Activated naive CD8-positive, alpha-beta T cell treated with anti-CD3 and anti-CD28 coated beads, Interleukin-2, amount 50 U/mL, for 16 hours (primary cell): ENCODE measurements at places on chromosomes 4 and X.

DNA sequence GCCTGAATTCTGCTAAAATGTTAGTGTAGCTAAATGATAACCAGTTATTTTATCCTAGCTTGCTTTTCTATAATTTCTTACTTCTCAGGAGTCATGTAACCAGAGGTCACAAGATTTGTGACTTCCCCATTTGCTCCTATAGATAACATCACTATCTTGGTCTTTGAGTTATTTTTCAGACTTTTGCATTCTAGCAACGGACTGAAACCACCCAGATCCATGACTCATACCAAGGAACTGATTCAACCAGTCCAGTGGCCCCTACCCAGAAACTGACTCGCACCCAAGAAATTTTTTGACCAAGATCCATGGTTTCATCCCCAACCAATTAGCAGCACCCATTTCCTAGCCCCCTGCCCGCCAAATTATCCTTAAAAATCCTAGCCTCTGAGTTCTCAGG lies 50.0 kb downstream of the IQCM start:
- DNase-seq: no peak

- no peak for DNase-seq
Observed at GRCh38 chr4:23999714-24000469, 110.0 kb upstream of the PPARGC1A start.

DNA sequence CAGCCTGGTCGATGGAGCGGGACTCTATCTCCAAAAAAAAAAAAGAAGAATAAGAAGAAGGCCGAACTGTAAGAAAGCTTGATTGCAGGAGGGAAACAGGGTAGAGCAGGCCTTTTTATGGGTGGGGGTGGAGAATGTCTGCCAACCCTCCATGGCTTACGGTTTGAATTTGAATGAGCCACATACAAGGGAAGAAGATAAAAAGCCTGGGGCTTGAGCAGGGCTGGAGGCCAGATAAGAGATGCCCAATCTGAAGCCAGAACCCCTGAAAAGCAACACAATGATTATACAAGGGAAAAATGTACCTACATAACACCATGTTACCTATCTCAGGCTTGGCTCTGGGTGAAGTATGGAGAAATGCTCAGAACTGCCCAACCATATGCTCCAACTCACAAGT lies 57.3 kb upstream of the TRIM2 start:
- no peak for DNase-seq

DNA sequence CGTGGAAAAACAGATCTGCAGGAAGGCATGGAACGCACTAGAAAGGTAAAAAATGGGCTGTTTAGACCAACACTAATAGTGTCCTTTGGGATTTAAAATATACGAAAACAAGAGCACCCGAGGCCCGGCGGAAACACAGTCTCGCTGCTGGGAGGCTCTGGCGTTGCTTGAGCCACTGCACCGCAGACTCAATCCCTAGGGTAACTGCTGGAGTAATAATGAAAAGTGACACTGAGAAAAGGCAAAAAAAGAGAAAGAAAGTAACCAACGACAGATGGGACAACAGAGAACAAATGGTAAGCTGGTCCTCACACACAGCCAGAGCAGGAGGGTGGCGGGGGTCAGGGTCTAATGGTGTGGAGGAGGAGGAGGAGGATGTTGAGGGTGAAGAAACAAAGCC lies 15.4 kb downstream of the IRAK1 start:
- DNase-seq: no peak

- DNase-seq: no peak
Observed at GRCh38 chrX:8245411-8245810, 74.3 kb upstream of the VCX2 start.

- no peak for DNase-seq
Observed at GRCh38 chr4:150224896-150225591, 146.8 kb downstream of the DCLK2 start.

DNA sequence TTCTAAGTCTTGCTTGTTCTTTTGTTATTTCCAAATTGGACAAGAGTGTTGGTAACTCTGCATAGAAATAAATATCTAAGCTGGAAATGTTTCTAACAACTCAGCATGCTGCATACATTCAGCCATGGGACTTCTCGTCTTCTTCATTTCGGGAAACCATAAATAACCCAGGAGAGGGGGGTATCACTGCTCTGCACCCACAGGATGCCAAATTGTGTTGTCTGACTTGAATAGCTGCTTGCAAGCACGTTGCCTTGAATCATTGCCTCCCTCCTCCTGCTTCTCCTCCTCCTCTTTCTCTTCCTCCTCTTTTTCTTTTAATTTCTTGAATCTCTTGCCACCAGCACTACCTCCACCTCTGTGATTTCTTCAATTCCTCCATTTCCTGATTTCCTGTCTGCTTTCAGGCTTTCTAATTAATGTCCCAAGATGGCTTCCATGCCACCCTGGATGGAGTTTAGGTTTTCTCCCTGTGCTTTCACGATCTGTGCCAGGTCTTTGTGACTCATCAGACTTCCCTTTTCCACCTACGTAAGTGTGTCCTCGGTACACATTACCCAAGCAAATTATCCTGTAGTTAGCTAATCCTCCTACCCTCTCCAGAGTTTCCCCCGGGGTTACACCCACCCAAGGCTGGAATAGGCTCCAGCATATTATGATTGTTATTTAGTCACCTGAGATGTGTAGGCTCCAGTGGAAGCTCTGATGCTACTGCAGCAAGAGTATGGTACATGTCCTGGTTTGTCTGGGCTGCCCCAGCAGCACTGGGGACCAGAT lies 122.6 kb upstream of the VCX3B start:
- DNase-seq: no peak

DNA sequence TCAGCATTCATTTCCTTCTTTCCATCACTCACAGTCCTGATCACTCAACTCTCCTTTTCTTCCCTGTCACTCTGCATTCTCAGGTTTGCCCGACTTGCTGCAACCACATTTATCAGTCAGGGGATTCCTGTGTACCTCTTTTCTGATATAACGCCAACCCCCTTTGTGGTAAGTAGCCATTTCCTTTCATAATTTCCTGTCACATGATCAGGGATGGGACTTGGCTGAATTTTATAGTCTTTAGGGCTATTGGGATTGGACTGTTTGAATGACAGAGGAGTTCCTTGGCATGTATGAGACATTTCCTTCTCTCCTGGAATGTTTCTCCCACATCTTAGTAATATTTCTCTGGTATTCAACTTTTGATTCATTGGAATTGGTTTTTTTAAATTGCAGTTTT lies 11.0 kb downstream of the PGM2 start:
- DNase-seq: no peak

GRCh38 chr4:156377036-156377710 lies 423.5 kb upstream of the CTSO start:
- no peak for DNase-seq

- no peak for DNase-seq
Observed at GRCh38 chr4:84158670-84159069, 340.4 kb downstream of the NKX6-1 start.

DNA sequence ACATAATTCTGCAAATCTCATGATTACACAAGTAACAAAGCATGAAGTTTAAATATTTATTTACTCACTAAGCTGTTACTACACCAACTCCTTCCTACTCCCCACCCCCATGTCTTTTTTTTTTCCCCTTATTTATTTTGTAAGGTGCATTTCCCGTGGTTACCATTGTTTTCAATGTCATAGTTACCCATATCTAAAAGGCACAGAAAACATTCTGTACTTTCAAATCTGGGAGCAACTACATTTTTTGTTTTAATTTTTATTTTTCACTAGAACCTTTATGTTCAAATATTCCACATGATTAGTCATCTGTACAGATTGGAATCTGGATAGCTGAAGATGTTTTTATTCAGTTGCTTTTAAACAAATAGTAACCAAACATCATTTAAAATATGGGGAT lies 62.8 kb downstream of the PPP3CA start:
- DNase-seq: no peak

DNA sequence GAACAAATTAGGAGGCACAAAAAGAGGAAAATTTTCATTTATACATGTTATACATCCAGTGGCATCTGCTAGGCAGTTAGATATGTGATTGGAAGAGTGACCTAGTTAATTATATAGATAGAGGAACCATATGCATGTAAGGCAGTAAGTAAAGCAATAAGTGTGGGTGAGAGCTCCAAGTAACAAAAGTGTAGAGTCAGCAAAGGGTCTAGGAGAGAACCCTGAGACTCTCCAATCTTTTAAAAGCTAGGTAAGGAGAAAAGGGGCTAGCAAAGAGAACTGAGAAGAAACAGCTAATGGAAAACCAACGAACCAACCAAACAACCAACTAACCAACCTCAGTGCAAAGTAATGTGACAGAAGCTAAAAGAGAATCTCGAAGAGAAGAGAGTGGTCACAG lies 3.8 kb upstream of the CFAP299 start:
- DNase-seq: no peak

- no peak for DNase-seq
Observed at GRCh38 chrX:5936438-5936837, 292.2 kb downstream of the NLGN4X start.

GRCh38 chr4:60378010-60378409 lies 822.1 kb upstream of the ADGRL3 start:
- DNase-seq: no peak

GRCh38 chrX:9995855-9996339 lies 28.7 kb downstream of the CLDN34 start:
- DNase-seq: peak; percentile 34

DNA sequence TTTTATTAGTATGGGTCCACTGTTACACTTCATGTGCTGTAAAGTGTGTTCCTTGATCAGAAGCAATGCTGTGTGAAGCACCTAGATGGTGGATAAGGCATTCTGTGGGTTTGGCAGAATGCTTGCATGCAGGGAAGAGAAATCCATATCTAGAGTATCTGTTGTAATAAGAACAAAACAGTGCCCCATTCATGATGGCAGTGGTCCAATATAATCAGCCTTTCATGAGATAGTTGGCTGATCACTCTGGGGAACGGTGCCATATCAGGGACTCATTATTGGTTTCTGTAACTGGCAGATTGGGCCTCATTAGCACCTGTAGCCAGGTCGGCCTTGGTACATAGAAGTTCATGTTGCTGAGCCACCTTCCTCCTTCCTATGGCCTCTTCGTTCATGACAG lies 28.7 kb downstream of the STIM2 start:
- no peak for DNase-seq

DNA sequence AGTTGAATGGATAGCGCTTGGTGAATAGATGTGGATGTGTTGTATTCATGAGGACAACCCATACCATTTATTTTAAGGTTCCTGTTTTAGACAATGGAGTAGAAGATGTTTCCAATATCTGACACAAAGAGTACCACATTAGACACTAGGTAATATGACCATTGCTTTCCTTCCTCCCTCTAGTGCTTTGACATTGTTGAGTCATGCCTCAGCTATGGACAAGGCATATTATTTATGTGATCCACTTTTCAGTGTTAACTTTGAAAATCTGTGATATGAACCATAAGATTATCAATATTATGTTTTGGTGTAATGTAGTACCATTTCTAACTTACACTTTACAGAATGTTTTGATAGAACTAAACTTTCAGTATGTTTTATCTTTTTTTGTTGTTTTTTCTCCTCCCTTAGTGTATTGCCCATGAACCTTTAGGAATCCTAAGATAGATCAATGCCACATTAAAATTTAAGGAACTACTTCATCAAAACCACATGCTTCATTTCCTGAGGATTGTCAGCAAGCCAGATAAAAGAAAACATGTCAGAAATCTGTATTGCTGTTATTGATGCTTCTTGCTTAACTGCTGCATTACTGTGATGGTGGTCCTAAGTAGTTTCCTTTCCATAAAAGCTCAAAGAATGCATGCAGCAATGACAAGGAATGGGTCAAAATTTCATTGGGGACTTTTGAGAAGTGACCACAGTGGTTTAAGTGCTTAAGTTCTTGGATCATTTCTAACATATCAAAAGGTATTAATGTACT lies 105.0 kb downstream of the PCDH7 start:
- DNase-seq: no peak

- no peak for DNase-seq
Observed at GRCh38 chr4:185149392-185149791, 6.3 kb downstream of the SLC25A4 start.

GRCh38 chr4:26785810-26786209 lies 74.8 kb upstream of the STIM2 start:
- no peak for DNase-seq

- DNase-seq: no peak
Observed at GRCh38 chr4:33696586-33696985, 2547.7 kb downstream of the ARAP2 start.

- DNase-seq: no peak
Observed at GRCh38 chr4:16893141-16893651, 5.2 kb downstream of the LDB2 start.

GRCh38 chr4:47942081-47942819 lies 27.9 kb upstream of the NFXL1 start:
- no peak for DNase-seq

DNA sequence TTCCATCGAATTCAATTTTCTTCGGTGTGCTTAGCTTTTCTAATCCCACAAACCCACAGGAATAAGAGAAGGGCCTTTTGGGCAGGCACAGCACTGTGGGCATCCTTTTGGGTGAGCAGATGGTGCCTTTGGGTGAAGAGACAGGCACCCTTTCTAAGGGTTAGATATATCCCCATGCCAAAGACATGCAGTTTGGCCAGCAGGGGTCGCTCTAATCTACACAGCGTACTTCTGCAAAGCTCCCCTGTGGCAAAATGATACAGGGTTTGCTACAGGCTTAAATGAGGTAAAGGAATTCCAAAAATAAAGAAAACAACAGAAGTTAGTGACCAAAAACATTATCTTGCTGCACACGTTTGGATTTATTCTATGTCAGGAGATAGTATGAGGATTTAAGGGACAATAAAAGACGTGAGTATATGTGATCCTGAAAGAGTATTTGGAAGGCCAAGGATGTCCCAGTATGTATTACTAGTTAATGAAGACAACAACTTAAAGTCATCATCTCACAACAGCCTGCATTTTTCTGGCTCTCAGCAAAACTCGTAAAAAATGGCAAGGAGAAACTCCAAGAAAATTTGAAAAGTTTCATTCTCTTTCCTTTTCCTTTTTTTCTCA lies 49.5 kb downstream of the PHEX start:
- peak; percentile 13 for DNase-seq

GRCh38 chrX:136691028-136691809 lies 43.3 kb downstream of the CD40LG start:
- DNase-seq: no peak

DNA sequence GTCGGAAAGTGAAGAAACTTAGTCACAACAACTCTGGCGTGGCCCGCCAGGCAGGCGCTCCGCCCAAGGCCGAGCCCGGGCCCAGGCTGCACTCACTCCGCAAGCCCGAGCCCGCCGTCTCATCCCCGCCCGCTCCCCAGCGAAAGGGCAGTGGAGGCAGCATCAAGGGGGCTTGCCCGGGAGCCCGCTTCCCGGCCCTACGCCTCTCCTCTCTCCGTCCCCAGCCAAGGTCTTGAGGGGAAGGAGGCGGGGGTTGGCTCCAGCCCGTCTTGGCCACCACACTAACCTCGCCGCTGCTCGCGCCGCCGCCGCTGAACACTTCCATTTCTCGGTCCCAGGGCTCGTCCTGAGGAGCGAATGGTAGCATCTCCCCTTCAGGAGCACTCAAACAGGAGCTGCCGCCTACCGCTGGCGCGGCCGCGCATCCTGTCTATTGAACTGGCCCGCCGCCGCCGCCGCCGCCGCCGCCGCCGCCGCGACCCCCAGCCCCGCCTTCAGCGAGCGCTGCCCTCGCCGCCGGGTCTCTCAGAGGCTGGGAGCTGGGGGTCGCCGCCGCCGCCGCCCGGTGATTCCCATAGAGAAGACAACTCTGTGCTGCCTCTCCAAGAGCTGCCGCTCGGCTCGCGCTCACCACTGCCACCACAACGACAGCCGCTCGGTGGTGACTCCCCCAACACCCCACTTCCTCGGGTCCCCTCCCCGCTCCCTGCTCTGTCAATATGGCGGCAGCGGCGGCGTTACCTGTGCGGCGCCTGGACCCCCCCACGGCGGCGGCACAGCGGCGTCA lies at the start of gene RPS6KA6:
Gene RPS6KA6, minus strand, starts transcription at position 667 of the 787 bp plus-strand sequence. Its CDS starts 300 bp downstream, at position 367.
- no peak for DNase-seq

- DNase-seq: no peak
Observed at GRCh38 chr4:142690406-142691163, 155.5 kb downstream of the INPP4B start.

- DNase-seq: no peak
Observed at GRCh38 chr4:14111730-14112181, 484.2 kb upstream of the BOD1L1 start.
